Endodermal cell (in vitro differentiated cells): ENCODE measurements at places on chromosomes 6 and 20. TPM values are rescaled to one million over a fixed set of nuclear protein-coding genes. Genes with fewer than 3 reads are reported as not detected.

DNA sequence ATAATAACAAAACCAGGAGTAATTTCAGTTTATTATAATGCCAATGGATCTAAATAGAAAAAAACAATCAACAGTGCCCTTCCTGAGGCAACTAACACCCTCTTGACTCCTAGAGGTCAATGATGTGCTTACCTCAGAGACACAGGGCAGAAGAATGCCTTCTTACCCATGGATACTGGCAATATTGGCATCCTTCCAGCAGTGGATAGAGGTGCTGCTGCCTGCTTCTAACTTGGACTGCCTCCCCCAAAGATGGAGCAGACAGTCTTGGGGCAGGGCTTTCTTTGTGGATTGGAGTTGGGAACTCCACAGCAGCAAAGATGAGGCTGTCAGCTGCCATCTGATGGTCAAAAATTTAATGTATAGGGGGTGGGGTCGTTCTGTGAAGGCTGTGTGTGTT is 78.7 kb downstream of the AK9 start:
- no peak for DNase-seq

Gene C20orf141
- total RNA-seq: not detected in 3 replicates

Gene SIRPB2
- total RNA-seq: not detected in 3 replicates

Gene MOXD1
- 2.9 to 7.6 TPM (median 3.2 TPM) in 3 replicates for total RNA-seq

Gene ATP6V1G2
- 1.6 to 4.0 TPM (median 1.7 TPM) in 3 replicates for total RNA-seq

DNA sequence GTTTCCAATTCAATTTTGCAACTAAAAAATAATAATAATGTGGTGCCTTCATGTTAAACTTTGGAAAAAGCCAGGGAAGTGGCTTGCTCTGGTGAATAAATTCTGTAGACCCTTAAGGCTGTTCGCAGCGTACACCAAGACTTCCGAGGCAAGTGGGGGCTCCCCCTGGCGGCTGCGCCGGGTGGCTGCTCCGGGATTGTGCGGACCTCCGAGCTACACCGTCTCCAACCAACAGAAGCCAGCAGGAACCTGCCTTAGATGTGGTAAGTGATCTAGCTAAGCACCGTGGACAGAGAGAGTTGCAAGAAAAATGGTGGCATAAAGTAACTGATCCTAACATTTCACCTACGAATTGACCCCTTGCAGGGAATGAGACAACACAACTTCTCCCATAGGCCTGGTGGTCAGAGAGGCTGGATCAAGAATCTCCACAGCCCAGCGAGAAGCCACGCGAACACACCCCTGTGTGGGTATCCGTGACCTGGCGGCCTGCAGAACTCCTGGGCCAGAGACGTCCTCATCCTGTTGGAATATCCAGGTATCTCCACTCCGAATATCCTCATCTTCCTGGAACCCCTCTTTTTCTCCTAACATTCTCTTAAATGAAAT is 69.6 kb downstream of the TBXT start:
- peak; percentile 97 for DNase-seq

GRCh38 chr6:11136809-11137208 is 25.3 kb upstream of the ERVFRD-1 start:
- no peak for DNase-seq

- no peak for DNase-seq
Measured at GRCh38 chr20:62744741-62745191, 36.1 kb downstream of the NTSR1 start.

Gene LPA
- total RNA-seq: 1.9 and 3.6 TPM in 2 replicates

- peak; percentile 84 for DNase-seq
Measured at GRCh38 chr6:41427642-41428335, 92.4 kb downstream of the NCR2 start.

GRCh38 chr6:161393839-161394364 is 120.0 kb upstream of the AGPAT4 start:
- peak; percentile 60 for DNase-seq

Gene HLA-DPA1
- 1.3 to 2.3 TPM (median 1.7 TPM) in 3 replicates for total RNA-seq

DNA sequence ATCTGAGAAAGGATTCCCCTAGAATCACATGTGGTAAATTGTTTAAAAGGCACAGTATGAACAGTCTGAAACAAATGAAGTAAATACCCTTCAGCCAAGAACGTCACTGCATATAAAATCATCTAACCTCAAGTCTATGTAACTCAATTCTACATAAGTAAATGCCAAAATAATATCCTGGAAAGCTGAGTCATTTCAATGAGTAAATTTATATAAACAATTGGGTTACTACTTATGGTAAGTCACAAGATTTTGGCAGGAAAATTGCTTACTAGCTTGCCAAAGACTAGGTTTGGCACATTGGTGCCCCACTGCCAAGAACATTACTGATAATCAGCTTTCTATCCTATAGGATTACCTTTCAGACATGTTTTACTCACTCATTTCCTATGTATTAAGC is 8.4 kb downstream of the GMDS start:
- no peak for DNase-seq

- peak; percentile 68 for DNase-seq
Measured at GRCh38 chr20:45765307-45765875, 26.3 kb downstream of the WFDC3 start.

Gene SLC12A5
- total RNA-seq: 5.7 to 12.7 TPM (median 8.1 TPM) in 3 replicates

GRCh38 chr6:154093231-154094044 is 54.4 kb downstream of the OPRM1 start:
- no peak for DNase-seq

DNA sequence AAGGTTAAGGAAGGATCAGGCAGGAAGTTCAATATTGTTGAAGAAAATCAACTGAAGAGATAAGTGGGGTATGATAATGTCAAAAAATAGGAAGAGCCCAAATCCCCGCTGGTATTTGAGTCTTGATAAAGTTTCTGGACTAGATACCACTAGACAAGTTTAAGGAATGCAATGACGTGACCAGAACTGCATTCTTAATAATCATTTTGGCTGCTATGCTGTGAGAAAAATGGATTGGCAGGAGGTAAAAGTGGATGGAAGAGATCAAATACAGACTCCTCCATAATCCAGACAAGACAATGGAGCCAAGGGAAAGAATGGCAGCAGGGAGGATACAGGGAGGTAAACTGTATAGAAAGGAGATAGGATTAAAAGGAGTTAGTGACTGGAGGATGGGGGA is 128.2 kb downstream of the COL12A1 start:
- DNase-seq: no peak

DNA sequence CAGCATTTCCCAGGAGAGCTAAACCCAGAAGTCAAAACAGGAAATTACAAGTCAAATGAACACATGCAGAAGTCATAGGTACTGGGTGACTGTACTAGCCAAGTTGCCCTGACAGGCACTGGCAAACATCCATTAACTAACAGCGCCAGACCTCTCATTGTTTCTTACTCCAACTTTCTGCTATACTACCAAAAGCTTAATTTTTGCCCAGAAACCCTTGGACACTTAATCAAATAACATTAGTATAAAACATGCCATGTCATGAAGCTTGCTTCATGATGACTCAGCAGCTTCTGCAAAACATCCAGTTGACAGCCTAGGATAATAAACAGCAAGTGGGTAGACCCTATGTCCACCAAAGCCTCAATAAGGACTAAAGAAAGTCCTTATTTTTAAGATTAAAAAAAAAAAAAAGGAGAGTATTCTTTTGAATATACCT is 3.5 kb downstream of the NUP153 start:
- peak; percentile 25 for DNase-seq

- DNase-seq: no peak
Measured at GRCh38 chr20:62964700-62965099, 12.2 kb downstream of the SLC17A9 start.

Gene MLN
- not detected in 2 replicates for total RNA-seq

- DNase-seq: no peak
Measured at GRCh38 chr6:167580619-167580911, 246.1 kb upstream of the AFDN start.

GRCh38 chr6:9439621-9440330 is 975.1 kb downstream of the TFAP2A start:
- DNase-seq: no peak

DNA sequence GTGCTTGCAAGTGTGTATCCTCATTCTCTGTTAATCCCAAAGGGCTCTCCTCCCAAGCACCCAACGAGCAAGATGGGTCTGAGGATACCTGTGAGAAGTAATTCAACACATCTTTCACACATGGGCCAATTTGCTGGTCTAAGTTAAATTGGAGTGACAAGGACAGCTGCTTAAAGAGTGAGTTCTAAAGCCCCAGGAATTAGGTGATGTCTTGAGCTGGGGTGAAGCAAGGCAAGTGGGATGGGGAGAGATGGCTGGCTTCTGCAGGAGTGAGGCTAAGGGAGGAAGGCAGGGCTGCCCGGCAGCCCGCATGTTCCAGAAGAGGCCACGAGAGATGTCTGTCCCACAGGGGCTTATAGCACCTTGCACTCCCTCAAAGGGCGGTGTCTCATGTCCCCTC is 288.5 kb downstream of the CDH26 start:
- no peak for DNase-seq

Gene C20orf204
- total RNA-seq: 4.1 to 5.4 TPM (median 5.0 TPM) in 3 replicates

Gene SAMD3
- 41.3 to 77.3 TPM (median 45.5 TPM) in 3 replicates for total RNA-seq

GRCh38 chr6:17957904-17958620 is 29.4 kb downstream of the KIF13A start:
- DNase-seq: no peak

Gene CAGE1
- total RNA-seq: 0.15 to 0.25 TPM (median 0.21 TPM) in 3 replicates

- peak; percentile 33 for DNase-seq
Measured at GRCh38 chr20:19254956-19255355, 42.5 kb downstream of the SLC24A3 start.

GRCh38 chr6:39995633-39996032 is 61.4 kb upstream of the MOCS1 start:
- no peak for DNase-seq

DNA sequence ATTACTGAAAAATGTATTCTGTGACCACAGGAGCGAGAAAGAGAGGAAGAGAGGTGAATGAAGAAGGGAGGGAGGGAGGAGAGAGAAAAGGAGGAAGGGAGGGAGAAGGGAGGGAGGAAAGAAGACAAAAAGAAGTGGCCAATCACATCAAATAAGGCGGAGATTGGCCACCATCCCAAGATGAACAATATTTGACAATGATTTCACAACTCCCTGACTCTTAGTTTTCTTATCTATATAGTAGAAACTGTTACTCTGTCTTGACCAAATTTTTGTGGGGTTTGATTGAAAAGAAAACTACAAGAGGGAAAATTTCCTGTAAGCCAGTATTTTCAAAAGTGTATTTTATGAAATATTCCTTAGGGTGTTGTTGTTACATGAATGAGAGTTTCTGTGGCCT is 52.6 kb downstream of the FOXA2 start:
- DNase-seq: no peak
